Suppressor macrophage treated with lipopolysaccharide for 4 hours (primary cell): ENCODE measurements at places on chromosomes 1 and 21.

- peak; percentile 98 for DNase-seq
These were observed 26.6 kb downstream of the IL6R start for GRCh38 chr1:154431586-154432373.

DNA sequence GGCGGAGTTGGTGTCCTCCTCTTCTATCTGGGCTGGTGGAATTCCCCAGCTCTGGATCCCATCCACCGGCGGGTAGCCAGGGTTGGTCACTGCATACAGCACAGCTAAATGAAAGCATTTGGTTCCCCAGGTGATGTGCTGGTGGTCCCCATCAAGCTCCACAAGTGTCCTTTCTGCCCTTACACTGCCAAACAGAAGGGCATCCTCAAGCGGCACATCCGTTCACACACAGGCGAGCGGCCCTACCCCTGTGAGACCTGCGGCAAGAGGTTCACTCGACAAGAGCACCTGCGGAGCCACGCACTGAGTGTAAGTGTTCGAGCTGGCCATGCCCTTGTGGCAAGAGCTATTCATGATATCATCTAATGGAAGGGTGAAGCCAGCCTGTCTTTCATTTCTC lies 15.9 kb downstream of the ZBTB8B start:
- no peak for DNase-seq

- no peak for DNase-seq
These were observed 36.8 kb downstream of the AHDC1 start for GRCh38 chr1:27567146-27567526.

GRCh38 chr1:155744711-155745283 lies 55.9 kb downstream of the DAP3 start:
- DNase-seq, result no peak

GRCh38 chr1:231818337-231818736 lies 191.7 kb downstream of the DISC1 start:
- DNase-seq, result no peak

DNA sequence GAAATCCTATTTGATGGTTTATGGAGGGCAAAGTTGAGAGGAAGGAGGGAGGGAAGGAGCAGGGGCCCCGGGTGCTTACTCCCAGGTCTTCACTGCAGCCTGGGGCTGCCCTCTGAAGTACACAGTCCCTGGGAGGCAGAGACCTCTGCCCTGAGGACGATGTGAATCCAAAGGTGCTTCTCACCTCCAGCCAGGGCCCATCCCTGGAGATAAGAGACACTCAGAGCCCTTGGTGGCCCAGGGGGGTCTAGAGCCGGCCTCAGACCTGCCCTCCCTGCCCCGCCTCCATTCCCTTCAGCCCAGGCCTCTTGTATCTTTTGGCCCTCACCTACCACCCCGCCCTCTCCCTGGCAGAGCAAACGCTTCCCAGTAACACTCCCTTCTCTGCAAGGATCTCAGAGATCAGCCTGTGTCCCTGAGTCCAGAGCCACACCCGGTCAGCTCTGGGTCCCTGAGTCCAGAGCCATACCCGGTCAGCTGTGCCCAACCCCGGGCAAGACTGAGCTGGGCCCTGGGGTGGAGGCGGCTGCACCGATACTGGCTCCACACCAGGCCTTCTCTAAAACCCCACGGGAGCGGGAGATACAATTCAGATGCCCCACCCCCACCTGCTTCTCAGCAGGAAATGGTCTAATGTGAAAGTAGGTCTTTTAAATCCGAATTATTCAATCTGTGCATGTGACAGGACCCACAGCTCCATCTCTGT lies 3.6 kb upstream of the GNB1 start:
- no peak for DNase-seq

- DNase-seq, result peak; percentile 14
These were observed 1.2 kb downstream of the HHIPL2 start for GRCh38 chr1:222546548-222547259.

- no peak for DNase-seq
These were observed 20.4 kb downstream of the SERINC2 start for GRCh38 chr1:31433396-31433930.

GRCh38 chr1:178093494-178093950 lies 382 bp upstream of the RASAL2 start:
- DNase-seq, result peak; percentile 95
